ENCODE measurements at places on chromosomes 11 and 22.

GRCh38 chr11:65425971-65426838 lies 3.6 kb downstream of the NEAT1 start:
- no peak for DNase-seq

GRCh38 chr11:110469127-110469526 lies 39.4 kb downstream of the FDX1 start:
- no peak for DNase-seq

DNA sequence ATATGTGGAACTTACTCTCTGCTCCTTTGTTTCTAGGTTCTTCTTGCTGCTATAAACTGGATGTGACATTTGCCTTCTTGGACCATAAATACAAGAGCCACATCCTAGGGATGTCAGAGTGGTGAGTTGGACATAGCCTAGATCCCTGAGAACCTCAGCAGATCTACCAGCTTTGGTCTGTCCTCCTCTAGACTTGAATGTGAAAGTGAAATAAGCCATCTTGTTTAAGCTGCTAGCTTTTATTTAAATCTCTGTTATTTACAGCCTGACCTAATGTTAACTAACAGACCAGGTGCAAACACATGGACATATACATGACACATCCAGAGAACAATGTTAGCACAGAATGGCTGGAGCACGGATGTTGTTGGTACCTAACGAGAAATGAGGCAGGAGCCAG lies 36.0 kb downstream of the SLN start:
- DNase-seq = no peak

- peak; percentile 35 for DNase-seq
Measured at GRCh38 chr11:17208257-17208999, 642 bp upstream of the PIK3C2A start.

GRCh38 chr11:69355959-69356702 lies 62.2 kb downstream of the MYEOV start:
- no peak for DNase-seq

- no peak for DNase-seq
Measured at GRCh38 chr11:116052603-116053547, 548.7 kb upstream of the CADM1 start.

- no peak for DNase-seq
Measured at GRCh38 chr22:47738472-47739013, 976.1 kb downstream of the TBC1D22A start.

DNA sequence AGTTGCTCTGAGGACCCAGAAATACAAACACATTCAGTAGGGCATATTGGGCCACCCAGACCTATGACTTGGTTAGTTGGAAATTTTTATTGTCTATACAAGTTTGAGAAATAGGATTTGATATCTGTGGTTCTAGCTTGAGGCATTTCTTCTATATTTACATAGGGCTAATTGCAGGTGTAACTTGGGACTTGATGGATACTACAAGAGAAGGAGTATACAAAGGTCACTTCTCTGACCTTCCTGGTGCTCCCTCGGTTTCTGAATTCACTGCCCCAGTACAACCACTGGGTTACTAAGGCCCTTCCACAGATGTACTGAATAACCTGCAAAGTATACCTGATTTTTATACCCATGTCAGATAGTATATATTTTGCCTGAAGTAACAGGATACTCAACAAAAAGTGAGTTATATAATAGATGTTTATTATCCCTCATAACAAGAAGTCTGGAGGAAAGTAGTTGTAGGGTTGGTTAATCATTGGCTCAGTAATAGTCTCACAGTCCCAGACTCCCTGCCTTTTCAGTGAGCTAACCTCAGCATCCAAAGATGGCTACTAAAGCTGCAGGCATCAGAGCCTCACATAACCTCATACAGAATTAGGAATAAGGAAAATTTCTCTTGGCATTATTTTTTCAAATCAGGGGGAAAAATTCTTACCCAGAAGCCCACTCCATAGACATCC lies 8.8 kb upstream of the PGR start:
- no peak for DNase-seq

- no peak for DNase-seq
Measured at GRCh38 chr11:39462506-39462905, 1996.9 kb downstream of the LRRC4C start.

GRCh38 chr11:118152552-118153471 lies at the start of gene SCN4B:
SCN4B (minus strand) TSS chr11:118152823; CDS start chr11:118152673, 150 bp downstream.
- DNase-seq = no peak

DNA sequence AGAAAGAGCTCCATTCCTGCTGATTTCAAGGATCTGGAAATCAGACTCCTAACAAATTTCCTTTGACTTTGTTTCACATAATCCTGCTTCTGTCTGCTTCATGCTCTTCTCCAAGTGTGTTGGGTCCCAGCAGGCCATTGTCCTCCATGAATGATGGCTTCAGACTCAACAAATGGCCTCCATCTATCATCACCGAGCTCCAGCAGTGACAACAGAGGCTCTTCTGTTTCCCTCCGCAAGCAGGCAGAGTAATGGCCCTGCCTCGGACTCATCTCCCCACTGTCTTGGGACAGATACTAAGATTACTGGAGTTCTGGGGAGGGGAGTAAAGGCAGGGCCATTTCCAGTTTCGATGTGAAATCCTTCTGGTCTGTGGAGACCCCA lies 127.3 kb downstream of the TENM4 start:
- DNase-seq = no peak

- no peak for DNase-seq
Measured at GRCh38 chr11:85922367-85922766, 67.2 kb downstream of the CCDC83 start.

- DNase-seq = no peak
Measured at GRCh38 chr22:39806109-39806508, 87.5 kb downstream of the ENTHD1 start.

GRCh38 chr11:19615341-19616183 lies 97.1 kb upstream of the NAV2 start:
- no peak for DNase-seq

- DNase-seq = peak; percentile 15
Measured at GRCh38 chr22:36902143-36902926, 11.1 kb upstream of the CSF2RB start.

GRCh38 chr11:8661001-8661795 lies 21.3 kb downstream of the TRIM66 start:
- no peak for DNase-seq

GRCh38 chr11:16713594-16713993 lies 24.9 kb upstream of the C11orf58 start:
- DNase-seq = no peak

GRCh38 chr11:32113200-32113919 lies 22.5 kb downstream of the RCN1 start:
- no peak for DNase-seq

GRCh38 chr11:58923300-58923788 lies 15.9 kb upstream of the GLYATL1 start:
- DNase-seq = no peak

GRCh38 chr11:1127664-1128162 lies 30.0 kb upstream of the MUC5AC start:
- DNase-seq = no peak

GRCh38 chr22:27207907-27208306 lies 550.5 kb downstream of the MIAT start:
- no peak for DNase-seq

DNA sequence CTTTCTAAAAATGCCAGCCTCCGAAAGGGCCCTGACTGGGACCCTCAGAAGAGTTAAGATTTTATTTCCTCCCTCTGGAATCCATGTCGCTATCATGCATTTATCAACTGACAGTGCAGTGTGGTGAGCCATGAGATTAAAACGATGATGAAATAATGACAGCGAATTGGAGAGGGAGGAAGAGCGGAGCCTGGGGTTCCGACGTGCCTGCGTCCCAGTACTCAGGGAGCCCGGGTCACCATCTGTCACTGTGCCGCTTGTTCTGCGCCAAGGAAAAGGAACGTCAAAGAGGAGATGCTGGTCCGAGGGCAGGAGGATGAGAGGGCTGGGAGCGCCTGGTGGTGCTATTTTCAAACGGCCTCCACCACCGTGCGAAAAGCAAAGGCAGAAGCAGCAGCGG lies 46.2 kb downstream of the MACROD1 start:
- DNase-seq = no peak

DNA sequence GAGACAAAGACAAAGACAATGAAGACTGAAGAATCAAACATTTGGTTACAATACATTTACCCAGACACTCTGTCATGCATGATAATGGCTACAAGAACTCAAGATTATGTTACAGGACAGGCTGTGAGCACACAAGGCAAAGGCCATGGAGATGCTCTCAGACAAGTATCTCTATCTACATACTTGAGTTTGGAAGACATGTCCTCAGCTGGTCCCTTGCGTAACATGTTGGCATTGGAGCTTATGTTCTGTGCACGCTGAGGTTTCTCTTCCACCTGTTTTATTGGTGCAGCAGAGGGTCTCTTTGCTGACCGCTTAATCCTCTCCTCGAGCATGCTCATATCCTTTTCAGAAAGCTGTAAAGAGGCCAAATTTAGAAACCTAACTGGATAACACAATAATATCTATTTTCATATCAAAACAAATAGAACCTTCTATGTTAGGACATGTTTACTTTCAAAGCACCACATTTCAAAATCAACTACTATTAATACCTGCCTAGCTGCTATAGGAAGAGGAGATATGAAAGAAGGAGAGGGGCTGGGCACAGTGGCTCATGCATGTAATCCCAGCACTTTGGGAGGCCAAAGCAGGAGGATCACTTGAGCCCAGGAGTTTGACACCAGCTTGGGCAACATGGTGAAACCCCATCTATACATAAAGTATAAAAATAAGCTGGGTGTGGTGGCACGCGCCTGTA lies 41.6 kb downstream of the F2 start:
- DNase-seq = no peak

DNA sequence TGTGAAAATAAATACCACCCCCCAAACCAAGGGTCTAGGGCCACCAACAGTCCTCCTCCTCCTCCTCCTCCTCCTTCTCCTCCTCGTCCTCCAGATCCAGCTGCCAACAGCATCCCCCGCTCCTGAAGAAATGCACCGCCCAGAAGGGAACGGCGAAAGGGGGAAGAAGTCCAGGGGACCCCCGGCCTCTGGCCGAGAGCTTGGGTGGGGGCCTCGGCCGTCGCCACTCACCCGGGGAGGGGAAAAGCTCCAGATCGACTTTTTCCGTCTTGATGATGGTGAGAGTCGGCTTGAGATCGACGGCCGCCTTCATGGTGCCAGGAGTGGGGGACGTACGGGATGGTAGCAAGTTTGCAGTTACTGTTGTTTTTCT lies 65.7 kb downstream of the ETS1 start:
- DNase-seq = no peak
